ENCODE measurements at places on chromosomes 16 and 17.

GRCh38 chr17:55598495-55598894 lies 87.2 kb upstream of the SMIM36 start:
- DNase-seq: no peak

GRCh38 chr16:47817048-47817447 lies 338.7 kb downstream of the ABCC12 start:
- no peak for DNase-seq

- DNase-seq: no peak
Measured at GRCh38 chr16:23428351-23428750, 24.6 kb downstream of the COG7 start.

- DNase-seq: no peak
Measured at GRCh38 chr17:2571523-2572303, 21.7 kb upstream of the PAFAH1B1 start.

- no peak for DNase-seq
Measured at GRCh38 chr16:583470-583814, 6.4 kb upstream of the RAB40C start.

- DNase-seq: no peak
Measured at GRCh38 chr17:56773124-56773523, 60.6 kb downstream of the C17orf67 start.

- no peak for DNase-seq
Measured at GRCh38 chr17:68595986-68596385, 5.2 kb downstream of the FAM20A start.

DNA sequence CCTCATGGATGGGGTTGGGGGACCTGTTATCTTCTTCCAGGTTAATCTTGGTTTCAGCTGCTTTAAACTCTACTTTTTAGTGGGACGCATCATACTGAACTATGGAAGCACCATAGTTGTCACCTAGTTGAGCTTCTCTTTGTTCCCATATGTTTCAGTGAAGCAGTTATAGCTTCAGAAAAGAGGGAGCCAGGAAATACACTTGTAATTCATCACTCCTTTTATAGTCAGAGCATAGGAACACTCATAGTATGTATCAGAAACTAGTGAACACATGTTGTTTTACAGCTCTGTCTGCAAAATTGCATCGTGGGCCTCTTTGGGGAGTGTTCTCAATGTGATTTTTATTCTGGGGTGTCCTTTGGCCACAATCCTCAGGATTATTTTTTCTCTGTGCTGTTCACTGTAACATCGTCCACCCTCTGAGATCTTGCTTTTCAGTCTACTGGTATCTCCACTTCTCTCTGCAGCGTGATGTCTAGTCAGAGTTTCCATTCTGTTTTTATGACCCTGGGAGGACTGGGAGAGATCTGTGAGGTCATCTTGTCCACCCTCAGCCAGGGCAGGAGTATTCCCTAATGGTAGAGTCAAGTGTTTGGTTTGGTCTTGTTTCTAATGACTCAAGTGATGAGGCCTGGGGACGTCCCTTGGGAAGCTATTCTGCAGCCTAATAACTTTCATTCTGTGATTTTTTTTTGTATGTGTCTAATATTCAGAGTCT lies 585.4 kb downstream of the WWOX start:
- no peak for DNase-seq

GRCh38 chr17:9299695-9300094 lies 275.9 kb downstream of the STX8 start:
- DNase-seq: no peak

GRCh38 chr17:5788266-5788900 lies 204.1 kb upstream of the NLRP1 start:
- DNase-seq: no peak

DNA sequence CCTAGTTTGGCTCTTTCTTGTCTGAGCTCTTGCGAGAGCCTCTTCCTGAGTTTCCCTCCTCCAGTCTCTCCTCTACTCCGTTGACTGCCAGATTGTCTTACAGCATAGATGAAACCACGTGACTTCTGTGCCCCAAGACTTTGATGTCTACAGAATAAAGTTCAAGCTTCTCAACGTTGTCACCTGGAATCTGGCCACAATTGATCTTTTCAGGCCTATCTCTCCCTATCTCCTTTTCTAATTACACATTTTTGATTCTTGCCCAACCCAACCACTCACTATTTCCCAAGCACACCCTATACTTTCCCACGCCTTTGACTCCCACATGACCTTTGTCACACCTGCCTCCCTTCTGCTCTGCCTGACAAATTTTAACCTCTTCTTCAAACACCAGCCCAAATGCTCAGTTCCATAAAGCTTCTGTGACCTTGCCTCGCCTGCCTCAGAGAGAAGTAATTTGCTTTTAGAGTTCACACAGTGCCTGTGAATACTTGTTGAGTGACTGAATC lies 52.4 kb upstream of the PMFBP1 start:
- DNase-seq: no peak

All from stimulated activated CD4-positive, alpha-beta T cell treated with anti-CD3 and anti-CD28 coated beads, Interleukin-4, amount 100 ng/mL, for 1 hour (primary cell).